ENCODE measurements at places on chromosomes 1 and 21.
A peak's percentile ranks its signal among the peaks of the same experiment; 100 is the strongest.

DNA sequence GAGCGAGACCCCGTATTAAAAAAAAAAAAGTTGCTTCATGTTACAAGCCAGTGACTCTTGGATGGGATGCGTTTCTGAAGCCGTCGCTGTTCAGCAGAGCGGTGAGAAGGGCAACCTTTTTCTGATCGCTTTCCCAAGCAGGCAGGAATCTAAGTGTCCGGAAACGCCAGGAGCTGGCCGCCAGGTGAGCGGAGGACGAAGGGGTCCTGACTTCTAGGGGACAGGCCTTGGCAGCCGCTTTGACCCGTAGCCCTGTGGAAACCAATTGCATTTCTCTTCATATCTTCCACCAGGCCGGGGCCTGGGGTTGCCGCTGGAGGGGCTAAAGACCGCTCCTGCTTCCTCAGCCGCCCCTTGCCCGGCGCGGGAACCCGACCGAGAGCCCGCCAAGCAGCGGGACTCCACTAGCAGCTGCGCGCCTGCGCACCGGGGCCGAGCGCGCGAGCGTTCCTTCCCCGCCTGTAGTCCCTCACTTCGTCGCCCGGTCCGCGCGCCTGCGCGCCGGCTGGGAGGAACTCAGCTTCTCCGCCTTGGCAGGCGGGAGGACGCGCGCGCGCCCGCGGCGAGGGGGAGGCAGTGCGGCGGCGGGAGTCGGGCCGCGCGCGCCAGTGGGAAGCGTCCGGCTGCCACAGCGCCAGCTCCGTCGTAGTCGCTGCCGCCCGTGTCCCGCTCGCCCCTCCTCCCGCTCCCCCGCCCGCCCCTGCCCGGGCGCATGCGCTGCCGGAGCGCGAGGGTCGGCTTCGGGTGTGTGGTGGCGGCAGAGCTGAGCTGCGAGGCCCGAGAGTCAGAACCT, at the start of gene SPEN:
Gene SPEN, plus strand, starts transcription at position 608 of the 793 bp plus-strand sequence. CDS start 361 bp downstream, outside the sequence.
- peak; percentile 87 for DNase-seq

DNA sequence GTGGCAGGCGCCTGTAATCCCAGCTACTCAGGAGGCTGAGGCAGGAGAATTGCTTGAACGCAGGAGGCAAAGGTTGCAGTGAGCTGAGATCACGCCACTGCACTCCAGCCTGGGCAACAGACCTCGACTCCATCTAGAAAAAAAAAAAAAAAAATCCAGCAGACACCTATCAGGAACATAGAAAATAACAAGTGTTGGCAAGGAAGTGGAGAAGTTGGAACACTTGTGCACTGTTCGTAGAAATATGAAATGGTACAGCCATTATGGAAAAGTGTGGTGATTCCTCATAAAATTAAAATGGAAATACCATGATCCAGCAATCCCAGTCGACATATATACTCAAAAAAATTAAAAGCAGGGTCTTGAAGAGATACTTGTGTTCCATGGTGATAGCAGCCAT, 12.0 kb upstream of the C1orf162 start:
- no peak for DNase-seq

- DNase-seq, result no peak
Observed at GRCh38 chr1:157292809-157293564, 154.8 kb upstream of the ETV3 start.

DNA sequence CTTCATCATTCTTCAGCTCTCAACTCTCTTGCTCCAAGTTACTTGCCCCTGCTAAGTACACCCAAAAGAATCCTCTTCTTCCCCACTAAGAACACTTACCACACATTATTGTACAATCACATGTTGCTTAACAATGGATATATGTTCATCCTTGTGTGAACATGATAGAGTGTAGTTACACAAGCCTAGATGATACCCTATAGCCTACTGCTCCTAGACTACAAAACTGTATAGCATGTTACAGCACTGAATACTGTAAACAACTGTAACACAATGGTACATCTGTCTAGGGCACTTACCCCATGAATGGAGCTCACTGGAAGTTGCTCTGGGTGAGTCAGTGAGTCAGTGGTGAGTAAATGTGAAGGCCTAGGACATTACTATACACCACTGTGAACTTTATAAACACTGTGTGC, 77.4 kb downstream of the RERE start:
- DNase-seq, result no peak

DNA sequence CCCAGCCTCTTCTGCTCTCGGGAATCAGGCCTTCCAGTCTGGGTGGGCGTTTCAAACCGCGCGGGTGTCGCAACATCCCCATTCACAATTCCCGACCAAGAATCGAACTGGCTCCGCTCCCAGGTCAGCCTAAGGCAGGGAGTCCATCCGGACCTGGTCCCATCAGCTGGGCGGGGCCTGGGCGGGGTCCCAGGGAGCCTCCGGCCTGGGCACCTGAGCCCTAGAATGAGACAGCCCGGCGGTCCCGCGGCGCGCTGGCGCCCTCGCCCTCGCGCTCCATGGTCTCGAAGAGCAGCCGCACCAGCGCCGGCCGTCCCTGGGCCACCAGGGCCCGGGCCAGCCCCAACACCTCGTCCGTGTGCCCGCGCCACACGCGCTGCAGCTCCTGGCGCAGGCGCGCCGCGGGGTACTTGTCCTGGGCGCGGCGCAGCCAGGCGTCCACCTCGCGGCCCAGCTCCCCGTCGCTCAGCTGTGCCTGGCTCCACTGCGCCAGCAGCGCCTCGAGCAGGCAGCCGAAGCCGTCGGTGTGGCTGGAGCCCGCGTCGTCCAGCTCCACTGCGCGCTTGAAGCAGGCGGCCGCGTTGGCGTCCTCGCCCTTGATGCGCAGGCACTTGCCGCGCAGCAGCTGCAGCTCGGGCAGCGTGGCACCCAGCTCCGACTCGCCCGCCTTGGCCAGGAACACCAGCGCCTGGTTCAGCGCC, 16.9 kb upstream of the PARS2 start:
- no peak for DNase-seq

DNA sequence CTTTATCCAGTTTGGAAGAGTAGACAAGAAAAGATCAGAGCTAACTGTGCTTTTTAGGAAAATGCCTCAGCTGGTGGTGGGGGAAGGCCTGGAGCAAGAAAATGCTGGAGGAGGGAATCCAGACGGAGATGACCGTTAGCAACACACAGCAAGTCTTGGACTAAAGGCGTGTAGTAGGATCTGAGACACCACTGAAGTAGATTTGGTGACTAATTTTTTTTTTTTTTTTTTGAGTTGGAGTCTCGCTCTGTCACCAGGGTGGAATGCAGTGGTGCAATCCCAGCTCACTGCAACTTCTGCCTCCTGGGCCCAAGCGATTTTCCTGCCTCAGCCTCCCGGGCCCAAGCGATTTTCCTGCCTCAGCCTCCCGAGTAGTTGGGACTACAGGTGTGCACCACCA, 41.2 kb downstream of the LPAR3 start:
- no peak for DNase-seq

- peak; percentile 68 for DNase-seq
Observed at GRCh38 chr21:33025106-33025488, 638 bp upstream of the OLIG2 start.

DNA sequence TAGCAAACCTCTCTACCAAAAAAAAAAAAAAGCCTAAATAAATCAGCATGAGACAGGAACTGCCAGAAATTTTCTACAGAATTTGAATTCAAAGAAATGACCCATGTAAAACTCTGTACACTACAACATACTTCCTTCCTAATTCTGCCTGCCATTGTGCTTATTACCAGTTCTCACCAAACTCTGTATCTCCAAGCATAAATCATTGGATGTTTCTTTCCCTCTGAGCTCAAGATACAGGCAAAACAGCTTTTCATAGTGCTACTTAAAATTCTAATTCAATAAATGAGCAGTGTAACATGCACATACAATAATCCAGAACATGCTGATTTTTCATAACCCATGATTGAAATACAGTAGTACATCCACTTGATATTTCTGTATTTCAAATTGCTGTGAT, 87.0 kb downstream of the EIF4G3 start:
- no peak for DNase-seq

- DNase-seq, result peak; percentile 20
Observed at GRCh38 chr1:193283016-193283415, 96.6 kb upstream of the B3GALT2 start.

DNA sequence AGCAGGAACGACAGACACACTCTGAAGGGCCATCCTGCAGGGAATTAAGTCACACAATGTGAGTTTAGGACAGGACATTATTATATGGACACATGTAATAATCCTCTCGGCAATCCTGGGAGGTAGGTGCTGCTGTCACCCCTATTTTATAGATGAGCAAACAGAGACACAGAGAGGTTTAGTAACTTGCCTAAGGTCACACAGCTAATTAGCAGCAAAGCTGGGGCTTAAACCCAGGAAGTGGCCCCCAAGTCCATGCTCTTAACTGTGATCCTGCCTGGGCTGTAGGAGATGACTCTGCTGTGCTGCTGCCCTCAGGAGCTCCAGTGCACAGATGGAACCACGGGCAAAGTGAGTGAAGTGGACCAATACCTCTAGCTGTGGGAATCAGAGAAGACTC, 660.0 kb downstream of the PTPRU start:
- DNase-seq, result no peak

DNA sequence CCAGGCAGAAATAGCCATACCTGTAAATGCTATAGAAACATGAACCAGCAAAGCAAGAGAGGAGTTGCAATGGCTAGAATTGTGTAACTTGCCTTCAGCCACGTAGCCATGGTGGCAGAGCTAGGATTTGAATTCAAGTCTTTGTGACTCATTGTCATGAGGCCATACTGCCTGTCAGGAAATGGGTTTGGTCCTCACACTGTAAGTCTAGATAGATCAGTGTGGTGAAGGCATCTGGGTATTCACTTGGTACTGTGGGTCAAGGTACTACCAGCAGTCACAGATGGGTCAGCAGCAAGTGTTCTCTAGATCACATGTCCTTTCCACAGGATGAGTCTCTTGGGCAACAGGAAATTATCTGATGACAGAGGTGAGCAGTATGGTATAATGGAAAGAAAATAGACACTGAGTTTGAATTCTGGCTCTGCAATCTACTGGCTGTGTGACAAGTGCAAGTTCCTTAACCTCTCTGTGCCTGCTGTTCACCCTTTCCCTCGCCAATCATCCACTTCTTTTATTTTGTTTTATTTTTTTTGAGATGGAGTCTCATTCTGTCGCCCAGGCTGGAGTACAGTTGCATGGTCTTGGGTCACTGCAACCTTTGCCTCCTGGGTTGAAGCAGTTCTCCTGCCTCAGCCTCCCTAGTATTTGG, 36.9 kb downstream of the FGGY start:
- DNase-seq, result no peak

- no peak for DNase-seq
Observed at GRCh38 chr1:111598544-111598943, 21.0 kb upstream of the RAP1A start.

GRCh38 chr21:37060296-37060695, 12.6 kb downstream of the PIGP start:
- peak; percentile 86 for DNase-seq

DNA sequence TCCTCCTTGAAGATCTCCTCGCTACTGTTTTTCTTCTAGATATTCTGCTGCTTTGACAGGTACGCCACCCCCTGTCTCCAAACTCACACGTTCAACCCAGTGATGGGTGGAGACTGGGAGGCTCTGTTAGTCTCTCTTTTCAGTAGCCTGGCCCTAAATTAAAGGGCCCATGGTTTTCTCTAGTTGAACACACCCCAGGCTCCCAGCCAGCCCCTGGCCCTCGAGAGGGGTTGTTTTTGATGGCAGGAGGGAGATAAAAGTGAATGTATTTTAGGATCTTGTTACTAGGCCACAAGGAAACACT, 21.6 kb upstream of the CLDN14 start:
- DNase-seq, result no peak

DNA sequence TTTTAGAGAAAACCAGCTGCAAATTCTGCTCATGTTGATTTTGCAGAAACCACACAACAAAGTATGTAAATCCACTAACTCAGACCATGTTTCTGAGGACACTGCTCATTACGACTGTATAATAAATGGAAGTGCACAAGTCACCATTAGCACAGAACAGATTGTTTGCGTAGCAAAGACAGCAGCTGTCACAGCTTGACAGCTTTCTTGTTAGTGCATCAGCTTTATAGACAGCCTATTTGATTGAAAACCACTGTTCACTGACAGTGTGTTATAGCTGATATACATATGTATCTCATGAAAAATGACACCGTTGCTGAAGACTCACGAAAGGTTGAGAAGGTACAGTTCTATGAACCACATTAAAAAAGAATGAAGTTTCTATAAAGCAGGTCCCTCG, 560.2 kb upstream of the ZRANB2 start:
- DNase-seq, result no peak

- DNase-seq, result no peak
Observed at GRCh38 chr1:5374192-5374591, 618.0 kb downstream of the NPHP4 start.

GRCh38 chr1:88731475-88732269, 47.6 kb downstream of the PKN2 start:
- no peak for DNase-seq

DNA sequence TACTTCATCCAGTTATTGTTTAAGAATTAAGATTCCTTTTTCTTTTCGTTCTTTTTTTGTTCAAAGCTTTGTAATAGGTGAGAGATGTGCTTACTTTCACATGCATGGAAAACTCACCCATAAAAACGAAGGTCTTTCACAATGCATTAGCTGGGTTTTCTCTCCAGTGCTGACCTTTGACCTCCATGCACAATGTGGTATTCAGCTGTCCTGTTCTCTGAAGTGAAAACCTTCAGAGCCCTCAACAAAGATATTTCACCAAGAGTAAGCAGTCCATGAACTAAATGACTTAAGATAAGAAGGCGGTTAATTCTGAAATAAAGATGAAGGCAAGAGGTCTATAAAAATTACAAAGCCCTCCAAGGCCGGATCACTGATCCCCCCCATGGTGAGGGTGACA, 77.1 kb upstream of the IPO9 start:
- DNase-seq, result no peak

DNA sequence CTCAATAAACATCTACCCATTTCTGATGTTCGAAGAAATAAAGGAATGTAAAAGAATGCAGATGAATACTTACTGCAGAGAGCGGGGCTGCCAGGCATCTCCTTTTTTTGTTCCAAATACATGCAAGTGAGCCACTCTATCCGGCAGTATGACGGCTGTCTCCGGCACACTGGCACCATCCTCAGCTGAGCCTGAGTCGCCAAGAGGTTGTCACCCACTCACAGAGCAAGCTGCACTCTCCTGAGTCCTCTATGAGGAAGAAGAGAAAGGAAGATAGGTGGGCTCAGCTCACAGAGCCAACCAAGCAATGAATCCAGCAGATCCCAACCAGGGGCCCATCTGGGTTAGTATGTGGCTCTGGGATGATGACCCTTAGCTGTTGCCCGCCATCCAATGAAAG, 65.3 kb downstream of the CD46 start:
- DNase-seq, result no peak

Measured in NT2/D1 (cell line).